ENCODE measurements at places on chromosomes 7 and 10.

DNA sequence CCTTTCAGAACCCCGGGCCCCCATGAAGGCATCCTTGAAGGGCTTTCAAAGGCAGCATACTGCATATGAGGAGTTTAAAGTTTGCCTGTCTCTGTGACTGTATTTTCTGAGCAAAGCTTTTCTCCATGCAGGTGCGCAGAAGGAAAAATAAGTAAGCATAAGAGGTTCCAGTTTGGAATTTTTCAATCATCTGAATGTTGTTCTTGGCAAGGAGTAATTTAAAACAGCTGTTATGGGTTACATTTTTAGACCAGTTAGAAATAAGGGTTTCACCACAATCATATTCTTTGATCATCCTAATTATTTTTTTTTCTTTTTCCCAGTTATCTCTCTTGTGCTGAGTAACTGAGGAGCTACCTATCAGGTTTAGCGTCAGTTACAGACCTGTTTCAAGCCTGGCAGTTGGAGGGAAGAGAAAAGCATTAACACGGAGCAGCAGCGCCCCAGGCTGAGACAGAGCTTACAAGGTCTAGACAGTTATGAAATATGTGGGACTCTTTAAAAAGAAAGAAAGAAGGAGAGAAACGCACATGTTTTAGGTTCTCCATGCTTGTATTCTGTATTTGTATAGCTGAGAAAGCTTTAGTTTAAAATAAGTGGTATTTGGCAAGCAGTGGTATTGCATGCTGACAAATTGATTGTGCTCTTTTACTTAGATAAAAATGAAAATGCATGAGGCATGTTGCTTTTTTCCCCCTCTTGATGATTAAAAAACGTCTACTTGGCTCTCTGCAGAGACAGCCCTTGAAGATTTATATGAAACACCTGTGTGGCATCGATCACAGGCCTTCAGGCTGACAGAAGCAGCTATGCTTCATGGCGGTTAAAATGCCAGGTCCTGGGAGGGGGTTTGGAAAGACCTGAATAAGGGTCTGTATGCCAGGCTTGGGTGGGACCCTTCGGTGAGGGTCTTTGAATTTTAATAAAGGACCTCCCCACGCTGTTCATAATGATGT, 157.6 kb downstream of the GRK5 start:
- no peak for DNase-seq

- no peak for DNase-seq
Measured at GRCh38 chr10:103712898-103713498, 142.4 kb downstream of the SH3PXD2A start.

DNA sequence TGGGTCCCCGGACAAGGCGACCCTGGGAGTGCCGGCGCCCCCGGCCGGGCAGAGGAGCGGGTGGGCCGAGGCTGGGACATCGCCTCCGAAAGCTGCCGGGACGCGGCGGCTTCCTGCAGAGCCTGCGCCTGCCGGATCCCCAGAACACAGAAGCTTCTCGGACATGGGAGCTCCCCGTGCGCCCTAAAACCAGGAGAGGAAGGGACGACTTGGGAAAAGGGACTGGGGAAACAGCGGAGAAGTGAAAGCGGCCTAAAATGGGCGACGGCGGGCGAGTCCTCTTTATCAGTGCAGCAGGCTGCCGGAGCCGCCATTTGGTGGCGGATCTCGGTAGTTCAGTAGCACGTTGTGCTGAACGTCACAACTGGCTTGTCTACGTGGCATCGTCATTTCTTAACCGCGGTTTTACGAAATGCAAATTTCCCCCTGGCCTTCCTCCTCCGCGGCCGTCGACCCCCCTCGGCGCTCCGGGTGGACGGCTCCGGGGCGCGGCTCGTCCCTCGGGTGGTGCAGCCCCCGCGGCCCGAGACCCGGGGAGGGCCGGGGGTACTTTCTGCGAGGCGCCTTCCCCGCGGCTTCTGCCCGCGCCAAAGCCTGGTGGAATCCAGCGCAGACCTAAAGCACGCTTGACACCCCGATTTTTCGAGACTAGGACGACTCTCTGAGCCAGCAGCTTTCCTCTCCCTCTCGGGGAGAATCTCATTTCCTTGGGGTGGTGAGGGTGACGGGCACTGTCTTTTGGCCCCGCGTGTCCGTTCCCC, 9.9 kb upstream of the SPAG6 start:
- DNase-seq = no peak

GRCh38 chr7:104414216-104414615, 85.8 kb downstream of the LHFPL3 start:
- DNase-seq = no peak

DNA sequence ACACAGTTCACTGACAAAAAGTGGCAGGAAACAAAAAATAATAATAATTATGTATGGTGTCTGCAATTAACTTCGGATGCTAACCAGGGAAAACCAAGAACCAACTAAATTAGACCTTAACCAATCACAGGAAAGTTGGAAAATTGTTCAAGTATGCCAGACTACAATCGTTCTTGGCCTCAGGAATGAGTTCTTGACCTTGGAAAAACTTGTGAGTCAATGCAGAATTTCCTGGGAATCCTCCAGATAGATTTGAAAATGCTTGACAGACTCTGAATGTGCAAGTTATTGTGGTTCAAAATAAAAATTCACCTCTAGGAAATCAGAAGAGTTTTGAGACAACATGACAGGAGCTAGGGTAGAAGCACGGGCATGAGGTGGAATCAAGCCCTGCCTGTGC, 171.5 kb downstream of the C7orf25 start:
- no peak for DNase-seq

DNA sequence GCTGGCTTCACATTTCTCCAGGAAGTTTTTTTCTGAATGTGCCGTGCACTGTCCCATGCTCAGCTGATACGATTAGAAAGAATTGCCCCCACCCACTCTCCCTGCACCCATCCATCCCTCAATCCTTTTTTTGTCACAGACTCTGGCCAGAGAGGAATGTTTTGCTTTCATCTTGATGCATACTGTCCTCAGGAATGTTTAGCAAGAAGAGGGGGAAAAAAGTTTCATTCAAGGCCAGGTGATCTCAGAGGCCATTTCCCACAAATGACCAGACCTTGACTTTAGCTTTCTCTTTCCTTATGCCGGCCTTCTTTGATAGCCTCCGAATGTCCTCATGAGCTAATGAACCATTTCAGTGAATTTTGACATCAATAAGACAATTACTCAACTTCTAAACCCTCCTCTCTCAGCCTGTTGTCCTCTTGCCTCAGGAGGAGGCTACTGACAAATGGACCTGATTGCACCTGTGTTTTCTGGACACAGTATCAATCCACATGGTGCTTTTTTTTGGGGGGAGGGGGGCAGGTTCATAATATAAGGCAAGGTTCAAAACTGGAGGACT, 105.0 kb upstream of the KLF6 start:
- DNase-seq = no peak

DNA sequence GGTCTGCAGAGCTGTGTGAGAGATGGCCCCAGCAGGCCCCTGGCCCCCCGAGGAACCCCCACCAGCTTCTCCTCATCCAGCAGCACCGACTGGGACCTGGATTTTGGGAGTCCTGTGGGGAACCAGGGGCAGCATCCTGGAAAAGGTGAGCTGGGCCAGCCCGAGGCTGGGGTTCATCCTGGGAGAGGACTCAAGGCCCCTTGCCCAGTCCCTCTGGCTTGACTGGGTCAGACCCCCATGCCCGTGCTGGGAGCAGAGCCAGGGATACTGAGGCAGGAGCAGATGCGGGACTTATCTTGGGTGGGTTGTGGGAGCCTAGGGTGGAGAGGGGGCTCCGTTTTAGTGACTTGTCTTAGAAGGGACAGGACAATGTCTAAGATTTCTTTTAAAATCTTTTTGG, 47.5 kb downstream of the ZNF467 start:
- DNase-seq = no peak

DNA sequence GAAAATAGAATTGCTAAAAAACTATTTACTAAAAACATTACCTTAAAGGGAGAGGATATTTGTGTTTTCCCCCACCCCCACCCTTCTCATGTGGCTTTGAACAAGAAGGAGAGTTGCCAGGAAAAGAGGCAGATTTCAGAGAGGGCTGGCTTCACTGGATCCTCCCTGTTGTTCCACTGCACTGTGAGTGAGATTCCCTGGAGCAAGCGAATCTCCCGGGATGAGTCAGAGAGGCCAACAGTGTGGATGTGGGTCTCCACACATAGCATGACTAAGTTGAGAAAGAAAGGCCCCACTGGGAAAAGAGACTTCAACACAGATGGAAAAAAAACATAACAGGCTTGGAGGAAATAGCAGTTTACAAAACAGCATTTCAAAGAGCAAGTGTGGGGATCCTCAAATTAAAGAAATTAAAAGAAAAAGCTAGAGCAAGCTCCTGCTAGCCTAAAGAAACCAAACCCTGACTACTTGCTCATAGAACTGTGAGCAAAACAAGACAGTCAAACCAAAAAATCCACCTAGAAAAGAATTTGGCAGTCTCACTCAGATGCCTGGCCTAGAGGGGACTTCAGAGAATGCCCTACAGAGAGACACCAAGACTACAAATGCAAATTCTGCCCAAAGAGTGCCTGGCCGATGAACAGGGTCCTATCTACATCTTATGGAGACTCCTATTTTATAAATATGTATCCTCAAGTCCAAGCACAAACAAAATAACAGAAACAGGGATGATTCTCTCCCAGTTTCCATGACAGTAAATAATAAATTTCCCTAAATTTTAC, 3.4 kb downstream of the CAV1 start:
- no peak for DNase-seq

- no peak for DNase-seq
Measured at GRCh38 chr10:114142018-114142417, 32.0 kb downstream of the CCDC186 start.

DNA sequence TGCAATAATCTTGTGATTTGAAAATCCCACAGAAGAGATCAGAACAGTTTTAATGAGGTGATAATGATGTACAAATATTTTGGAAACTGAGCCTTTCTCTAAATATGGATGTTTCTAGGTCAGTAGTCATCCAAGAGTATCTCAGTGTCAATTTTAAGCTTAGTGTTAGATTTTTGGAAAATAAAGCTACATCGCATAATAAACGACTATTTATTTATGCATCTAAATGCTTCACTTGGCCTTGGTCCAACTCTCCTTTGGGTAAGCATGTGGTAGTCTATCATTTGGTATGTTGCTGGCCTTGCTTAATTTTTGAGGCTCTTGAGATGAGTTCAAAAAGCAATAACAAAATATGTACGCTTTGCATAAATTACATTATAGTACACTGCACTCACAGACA, 5.4 kb upstream of the PPP1R9A start:
- DNase-seq = no peak

DNA sequence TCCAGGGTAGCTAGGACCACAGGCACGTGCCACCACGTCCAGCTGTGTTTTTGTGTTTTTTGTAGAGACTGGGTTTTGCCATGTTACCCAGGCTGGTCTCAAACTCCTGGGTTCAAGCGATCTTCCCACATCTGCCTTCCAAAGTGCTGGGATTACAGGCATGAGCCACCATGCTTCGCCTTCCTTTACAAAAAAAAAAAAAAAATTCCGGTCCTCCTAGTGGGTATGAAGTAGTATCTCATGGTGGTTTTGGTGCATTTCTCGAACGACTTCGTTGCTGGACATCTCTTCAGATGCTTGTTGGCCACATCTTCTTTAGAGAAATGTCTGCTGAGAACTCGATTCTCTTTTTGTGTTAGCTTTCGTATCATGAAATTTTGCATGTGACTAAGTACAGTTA, 3.9 kb downstream of the PROSER2 start:
- DNase-seq = no peak

DNA sequence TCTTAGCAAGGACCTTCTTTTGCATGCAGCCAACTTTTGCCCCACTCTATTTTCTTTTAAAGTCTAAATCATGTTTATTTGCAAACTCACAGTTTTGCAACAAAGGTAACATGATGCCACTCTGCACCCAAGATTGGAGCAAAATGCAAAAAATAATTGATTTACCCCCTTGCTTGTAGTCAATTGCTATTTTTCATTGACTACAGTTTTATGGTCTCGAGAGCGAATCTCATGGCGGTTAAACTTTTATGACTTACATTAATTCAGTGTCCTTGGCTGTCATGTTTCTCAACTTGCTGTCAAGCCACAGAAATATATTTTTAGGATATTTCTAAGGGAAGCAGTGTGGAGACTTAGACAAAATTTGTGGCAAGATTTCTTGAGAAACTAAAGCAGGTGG, 110.0 kb upstream of the JCAD start:
- DNase-seq = no peak

GRCh38 chr7:138167869-138168296, 91.6 kb downstream of the AKR1D1 start:
- DNase-seq = no peak

DNA sequence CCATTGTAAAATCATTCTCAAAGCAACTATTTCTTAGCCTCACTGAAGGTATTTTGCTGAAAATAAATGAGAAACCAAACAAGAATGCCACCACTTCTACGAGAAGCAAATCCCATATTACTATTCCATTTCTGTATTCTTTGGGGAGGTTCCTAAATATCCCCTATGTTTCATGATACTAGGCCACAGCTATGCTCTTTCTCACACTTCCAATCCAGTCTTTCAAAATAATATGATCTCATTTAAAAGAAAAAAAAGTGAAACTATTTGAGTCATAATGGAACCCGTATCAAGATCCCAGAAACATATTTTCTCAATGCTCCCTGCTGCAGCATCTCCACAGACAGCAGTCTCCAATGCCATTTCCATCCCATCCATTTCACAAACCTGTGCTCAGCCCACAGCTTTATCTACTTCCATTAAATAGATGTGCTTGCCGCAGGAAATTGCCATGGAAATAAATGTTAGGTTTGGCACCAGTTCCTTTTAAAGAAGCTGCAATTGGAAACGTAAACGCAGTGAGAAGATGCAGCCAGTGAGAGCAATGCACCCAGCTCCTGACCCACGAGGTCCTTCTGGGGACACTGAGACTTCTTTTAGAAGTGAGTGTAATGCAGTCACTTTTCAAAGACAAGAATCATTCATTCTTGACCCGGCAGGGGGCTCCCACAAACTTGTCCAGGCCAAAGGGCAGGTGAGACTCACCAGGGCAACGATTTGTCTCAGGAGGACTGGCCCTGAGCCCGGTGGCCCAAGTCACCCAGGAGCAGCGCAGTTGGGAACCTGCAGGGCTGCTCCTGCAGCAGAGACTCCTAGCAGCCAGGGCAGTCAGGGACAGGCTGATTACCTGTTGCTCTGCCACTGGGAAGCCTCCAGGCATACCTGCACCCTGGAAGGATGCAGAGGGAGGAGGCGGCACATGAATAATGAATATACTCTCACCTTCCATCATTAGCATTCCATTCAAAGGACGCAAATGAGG, 99.6 kb downstream of the C10orf90 start:
- no peak for DNase-seq

All from epithelial cell of prostate (primary cell).